ENCODE measurements at places on chromosomes 7 and 10.

- no peak for DNase-seq
Measured at GRCh38 chr7:48976253-48976652, 51.9 kb downstream of the CDC14C start.

GRCh38 chr10:82411416-82411815 lies 536.4 kb downstream of the NRG3 start:
- DNase-seq, result no peak

DNA sequence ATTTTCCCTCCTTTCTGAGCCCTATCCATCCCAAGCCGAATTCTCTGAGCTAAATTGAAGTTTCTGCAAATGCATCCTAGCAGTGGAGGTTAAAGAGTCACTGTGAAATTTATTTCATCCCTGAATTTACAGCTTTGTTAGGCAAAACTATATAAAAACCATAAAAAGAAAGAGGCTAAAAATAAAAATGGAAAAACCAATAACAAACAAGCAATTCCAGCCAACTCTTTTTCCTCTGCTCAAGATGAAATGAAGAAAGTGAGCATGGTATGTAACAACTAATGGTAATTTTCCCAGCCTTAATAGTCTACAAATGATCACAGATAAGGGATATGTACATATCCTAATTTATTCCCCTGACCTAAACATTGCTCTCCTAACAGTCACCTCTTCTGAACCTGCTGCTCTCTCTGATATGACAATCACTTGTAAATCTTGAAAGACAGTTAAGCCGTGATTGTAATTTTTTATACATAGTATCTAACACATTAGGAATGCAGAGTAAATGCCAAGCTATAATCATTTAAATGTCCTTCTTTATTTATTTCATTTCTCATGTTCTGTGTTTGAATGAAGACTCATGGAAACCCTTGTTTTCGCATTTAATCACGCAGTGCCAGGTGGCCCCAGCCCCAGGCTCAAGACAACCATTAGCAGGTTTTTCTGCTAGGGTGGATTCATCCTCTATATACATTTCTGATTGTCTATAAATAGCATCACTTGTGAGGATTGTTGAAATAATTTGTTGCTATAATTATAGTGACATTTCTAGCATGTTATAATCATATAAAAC lies 48.6 kb upstream of the NRP1 start:
- no peak for DNase-seq

DNA sequence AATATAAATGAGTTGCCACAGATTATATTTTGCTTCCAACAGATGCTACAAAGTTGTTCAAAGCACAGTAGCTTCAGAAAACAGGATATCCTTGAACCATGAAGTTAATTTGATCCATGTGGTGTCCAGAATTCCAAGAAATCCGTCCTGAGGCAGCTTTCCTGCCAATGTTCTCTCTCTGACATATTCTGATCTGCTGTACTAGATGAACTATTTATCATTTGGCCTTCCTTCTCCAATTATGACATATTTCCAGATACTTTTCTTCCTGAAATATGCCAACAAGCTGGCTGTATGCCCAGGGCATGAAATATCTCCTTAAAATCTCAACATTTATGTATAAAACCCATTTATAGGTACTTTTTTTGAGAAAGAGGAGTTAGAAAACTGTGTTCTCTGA lies 141.1 kb downstream of the SPAG6 start:
- DNase-seq, result no peak

DNA sequence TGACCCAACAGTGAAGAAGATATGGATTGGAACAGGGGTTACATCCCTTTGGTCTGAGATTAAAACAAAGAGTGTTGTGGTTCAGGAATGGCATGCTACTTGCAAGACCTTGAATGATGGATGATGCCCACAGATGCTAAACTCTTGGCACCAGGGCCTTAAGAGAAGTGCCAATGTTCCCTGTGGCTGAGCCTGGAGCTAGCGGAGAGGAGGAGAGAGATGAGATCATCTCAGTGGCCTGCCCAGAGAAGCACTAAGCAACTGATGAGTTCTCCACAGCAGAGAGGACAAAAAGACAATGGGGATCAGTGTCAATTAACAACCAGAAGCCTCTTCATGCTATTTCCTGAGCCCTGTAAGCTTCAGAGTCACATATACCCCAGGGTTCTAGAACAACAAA lies 97.8 kb downstream of the ELAPOR2 start:
- no peak for DNase-seq

- DNase-seq, result no peak
Measured at GRCh38 chr10:28730031-28730778, 52.9 kb downstream of the BAMBI start.

- DNase-seq, result no peak
Measured at GRCh38 chr7:155003376-155004214, 671 bp upstream of the PAXIP1 start.

GRCh38 chr7:135900065-135900546 lies 77.1 kb downstream of the MTPN start:
- no peak for DNase-seq

DNA sequence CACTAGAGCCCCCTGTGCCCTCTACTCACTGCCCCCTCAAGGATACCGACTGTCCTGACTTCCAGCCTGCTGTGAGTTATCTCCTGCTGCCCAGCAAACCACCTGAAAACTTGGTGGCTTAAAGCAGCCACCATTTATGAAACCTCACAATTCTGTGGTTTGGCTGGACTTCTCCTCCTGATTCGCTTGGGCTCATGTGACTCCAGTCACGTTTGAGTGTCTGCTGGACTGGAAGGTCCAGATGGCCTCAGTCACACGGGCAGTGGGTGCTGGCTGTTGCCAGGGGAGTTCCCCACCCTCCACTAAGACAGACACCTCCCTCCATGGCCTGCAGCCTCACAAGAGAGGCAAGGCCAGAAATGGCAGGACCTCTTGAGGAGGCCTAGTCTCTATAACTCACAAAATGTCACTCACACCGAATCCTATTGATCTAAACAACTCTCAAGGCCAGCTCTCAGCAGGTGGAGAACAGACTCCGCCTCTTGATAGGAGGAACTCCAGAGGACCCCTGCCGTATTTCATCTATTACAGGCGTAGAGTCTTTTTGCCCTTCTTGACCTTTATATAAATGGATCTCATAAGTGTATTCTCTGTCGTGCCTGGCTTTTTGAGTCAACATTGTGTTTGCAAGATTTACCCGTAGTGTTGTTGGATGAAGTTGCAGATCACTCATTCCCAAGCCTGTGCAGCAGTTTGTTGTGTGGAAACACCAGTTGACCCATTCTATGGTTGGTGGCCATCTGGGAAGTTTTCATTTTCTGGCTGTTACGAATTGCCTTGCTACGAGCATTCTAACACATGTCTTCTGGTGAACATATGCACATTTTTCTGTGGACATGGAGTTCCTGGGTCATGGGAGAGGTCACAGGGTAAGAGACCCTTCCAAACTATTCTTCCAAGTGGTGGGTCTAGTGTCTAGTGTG lies 48.3 kb downstream of the ZMIZ1 start:
- no peak for DNase-seq

- DNase-seq, result no peak
Measured at GRCh38 chr10:132804785-132805426, 19.0 kb upstream of the NKX6-2 start.

DNA sequence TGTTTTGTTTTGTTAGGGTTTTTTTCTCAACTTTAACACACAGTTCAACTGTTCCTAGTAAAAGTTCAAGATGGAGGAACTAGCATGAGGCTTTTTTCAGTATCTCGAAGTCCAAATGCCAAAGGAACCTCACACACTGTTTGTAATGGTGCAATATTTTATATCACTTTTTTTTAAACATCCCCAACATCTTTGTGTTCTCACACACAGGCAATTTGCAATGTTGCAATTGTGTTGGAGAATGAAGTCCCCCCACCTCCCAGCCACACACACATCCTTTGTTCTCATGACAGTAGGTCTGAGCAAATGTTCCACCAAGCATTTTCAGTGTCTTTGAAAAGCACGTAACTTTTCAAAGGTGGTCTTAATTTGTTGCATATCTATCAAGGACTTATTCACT lies 120.9 kb downstream of the TWIST1 start:
- no peak for DNase-seq

DNA sequence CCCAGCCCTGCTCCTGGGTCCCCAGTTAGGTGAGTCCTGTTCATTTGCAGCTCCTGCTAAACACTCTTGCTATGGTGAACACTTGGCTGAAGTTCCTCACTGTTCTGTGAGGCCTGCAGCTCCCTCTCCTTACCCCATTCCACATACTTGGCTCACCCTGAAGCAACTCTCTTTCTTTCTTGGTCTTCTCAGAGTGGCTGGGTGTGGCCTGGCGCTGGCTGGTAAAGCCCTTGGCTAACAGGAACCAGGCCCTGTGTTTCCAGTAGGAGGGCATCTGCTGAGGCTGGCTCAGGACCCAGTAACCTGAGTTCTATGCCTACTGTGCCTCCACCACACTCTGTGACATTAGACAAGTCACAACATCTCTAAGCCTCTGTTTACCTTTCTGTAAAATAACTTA lies 53.1 kb upstream of the COL13A1 start:
- no peak for DNase-seq

- DNase-seq, result no peak
Measured at GRCh38 chr10:120486671-120487205, 29.7 kb downstream of the PLPP4 start.

DNA sequence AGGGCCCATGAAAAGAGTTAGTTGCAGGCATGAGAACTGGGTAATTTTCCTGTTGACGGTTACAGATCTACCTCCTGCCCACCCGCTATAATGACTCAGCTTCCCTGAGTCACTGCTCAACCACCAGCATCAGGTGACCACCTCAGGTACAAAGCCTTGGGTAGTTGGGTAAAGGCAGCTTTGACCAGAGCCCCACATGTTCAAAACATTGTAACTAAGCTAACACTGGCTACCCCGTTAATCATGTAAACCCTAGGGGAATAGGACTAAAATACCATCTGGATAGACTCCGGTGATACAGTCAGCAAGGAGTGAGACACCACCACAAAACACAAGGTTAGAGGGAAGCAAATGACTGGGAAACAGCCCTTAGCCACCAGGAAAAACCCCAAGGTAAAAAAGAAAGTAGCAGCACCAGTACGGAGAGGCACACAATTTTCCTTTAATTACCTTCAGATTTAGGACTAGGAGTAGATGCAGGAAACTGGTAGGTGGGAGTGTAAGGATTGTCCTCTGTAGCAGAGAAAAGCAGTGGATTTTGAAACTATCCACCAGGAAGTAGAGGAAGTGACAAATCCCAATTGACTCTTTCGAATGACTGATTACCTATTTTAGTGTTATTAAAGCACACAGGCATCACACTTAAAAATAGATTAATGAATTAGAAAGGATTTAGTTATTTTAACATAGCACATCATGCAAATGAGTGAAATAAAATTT lies 103.5 kb upstream of the PDLIM1 start:
- DNase-seq, result no peak

DNA sequence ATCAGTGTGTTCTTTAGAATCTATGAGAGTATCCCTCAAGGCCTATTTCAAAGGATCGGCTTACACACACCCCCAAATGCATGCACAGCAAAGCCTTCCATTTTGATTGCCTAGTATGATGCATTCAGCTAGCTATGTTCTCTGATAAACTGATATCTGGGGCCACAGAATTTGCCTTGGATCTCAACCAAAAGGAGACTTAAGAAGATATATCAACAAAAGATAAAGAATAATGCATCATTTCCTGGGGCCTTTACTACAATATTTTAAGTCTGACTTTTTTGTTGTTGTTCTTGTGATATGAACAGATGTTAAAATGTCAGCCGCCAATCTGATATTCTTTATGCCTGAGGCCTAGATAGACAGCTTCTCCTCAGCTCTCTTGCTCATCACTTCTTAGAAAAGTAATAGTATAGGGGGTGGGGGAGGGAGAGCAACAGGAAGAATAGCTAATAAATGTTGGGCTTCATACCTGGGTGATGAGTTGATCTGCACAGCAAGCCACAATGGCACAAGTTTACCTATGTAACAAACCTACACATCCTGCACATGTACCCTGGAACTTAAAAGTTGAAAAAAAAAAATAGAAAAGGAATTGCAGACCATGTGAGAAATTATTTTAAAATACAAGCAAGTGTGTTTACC lies 792.9 kb upstream of the GHITM start:
- DNase-seq, result no peak

DNA sequence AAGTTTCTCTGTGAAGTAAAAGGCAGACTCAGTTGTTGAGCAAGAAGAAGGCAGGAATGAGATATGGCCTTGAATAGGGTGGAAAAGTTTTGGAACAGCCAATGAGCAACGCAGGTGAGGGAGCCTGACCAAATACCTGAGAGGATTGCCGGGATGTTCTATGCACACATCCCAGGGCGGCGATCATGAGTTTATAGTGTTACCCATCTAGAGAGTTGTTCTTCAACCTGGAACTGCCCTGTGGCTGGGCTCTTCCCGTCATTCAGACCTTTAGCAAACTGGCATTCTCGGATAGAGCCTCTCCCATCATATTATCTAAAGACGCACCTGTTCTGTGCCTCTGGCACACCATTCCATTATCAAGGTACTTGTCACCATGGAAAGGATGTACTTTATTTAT lies 103.0 kb upstream of the KIF5B start:
- no peak for DNase-seq

DNA sequence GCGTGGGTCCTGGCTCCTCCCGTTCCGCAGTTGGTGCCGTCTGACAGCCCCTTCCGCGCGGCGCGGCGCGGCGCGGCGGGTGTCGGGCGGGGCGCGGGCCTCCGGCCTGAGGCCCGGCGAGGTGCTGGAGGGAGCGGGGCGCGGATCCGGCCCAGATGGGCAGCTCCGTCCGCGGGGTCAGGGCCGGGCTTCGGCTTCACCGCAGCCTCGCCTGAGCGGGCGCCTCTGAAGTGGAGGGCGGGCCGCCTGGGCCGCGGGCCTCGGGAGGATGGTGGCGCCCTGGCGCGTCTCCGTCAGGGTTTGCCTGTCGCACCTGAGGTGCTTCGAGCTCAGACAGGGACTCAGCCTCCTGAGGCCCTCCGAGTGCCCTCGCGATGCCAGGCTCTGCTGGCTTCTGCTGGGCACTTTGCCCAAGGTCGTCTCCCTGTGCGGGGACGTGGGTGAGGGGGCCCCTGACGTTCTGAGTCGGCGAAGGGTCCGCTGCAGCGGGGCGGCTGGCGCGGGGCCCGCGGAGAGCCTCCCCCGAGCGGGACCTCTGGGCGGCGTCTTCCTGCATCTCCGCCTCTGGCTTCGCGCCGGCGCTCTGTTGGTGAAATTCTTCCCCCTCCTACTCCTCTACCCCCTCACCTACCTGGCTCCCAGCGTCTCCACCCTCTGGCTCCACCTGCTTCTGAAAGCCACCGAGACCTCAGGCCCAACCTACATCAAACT lies 473 bp downstream of the ADCK2 start:
- DNase-seq, result no peak

GRCh38 chr10:75611993-75612372 lies 180.6 kb downstream of the LRMDA start:
- no peak for DNase-seq
